ENCODE measurements at places on chromosomes 1 and 21.

DNA sequence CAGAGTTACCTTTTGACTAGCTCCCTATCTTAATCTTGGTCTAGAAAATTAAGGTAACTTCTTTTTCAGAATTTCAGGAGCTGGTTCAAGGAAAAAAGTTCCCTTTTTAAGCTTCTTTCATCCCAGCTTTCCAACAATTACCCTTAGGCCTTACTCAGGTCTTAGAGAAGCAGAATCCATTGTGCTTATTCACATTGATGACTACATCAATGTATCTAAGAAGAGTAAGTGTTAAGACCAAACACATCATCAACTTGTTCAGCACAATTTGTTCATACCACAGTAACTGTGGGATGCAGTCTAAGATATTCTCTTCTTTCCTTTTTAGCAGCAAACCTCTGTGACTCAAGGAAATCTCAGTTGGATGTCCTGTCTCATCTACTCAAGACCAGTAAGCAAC lies 4.1 kb downstream of the MRPL9 start:
- DNase-seq, result no peak

GRCh38 chr1:233673947-233674431 lies 60.1 kb downstream of the KCNK1 start:
- DNase-seq, result no peak

DNA sequence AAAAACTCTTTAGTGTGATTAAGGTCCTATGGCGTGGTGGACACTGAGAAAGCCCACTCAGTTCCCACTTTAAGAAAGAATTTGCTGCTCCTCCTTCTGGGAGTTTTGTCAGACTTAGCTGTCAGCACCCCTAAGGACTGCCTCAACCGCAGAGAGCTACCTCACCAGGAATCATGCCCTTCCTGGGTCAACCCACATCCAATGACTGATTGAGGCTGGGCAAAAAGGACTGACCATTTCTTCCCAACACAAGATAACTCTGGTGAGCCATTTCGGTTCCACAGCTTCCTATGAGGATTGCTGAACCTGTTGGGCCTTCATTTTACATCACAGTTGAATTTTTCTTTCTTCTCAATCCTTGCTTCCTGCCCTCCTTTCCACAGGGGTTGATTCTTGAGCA lies 197.9 kb downstream of the NCAM2 start:
- no peak for DNase-seq

- DNase-seq, result no peak
These were observed 310.2 kb downstream of the NTNG1 start for GRCh38 chr1:107450899-107451664.

- no peak for DNase-seq
These were observed 69.2 kb downstream of the TBX15 start for GRCh38 chr1:118918940-118919259.

Data from SJSA1 (cell line).